ENCODE measurements at places on chromosomes 1 and 21.

DNA sequence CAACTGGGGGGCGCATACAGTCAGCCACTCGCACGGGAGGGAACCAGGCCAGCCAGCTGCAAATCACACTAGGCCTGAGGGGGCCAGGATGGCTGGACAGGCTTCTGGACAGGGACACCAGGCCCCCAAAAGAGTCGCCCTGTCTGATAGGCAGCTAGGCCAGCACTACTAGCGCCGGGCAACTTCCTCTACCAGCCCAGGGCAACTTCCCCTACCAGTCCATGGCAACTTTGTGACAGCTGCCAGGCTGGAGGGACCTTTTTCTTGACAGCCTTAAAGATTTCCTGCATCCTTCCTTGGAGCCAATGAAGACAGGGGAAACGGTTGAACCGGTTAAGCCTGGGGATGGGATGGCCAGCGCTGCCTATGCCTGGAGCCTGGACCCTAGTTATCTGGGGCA is 5.1 kb downstream of the IFFO2 start:
- DNase-seq = no peak

GRCh38 chr1:163866564-163866963 is 544.8 kb downstream of the NUF2 start:
- DNase-seq = no peak

- no peak for DNase-seq
These were observed 89.2 kb upstream of the POU3F1 start for GRCh38 chr1:38135625-38136414.

GRCh38 chr1:161251579-161251978 is 7.0 kb upstream of the PCP4L1 start:
- no peak for DNase-seq

DNA sequence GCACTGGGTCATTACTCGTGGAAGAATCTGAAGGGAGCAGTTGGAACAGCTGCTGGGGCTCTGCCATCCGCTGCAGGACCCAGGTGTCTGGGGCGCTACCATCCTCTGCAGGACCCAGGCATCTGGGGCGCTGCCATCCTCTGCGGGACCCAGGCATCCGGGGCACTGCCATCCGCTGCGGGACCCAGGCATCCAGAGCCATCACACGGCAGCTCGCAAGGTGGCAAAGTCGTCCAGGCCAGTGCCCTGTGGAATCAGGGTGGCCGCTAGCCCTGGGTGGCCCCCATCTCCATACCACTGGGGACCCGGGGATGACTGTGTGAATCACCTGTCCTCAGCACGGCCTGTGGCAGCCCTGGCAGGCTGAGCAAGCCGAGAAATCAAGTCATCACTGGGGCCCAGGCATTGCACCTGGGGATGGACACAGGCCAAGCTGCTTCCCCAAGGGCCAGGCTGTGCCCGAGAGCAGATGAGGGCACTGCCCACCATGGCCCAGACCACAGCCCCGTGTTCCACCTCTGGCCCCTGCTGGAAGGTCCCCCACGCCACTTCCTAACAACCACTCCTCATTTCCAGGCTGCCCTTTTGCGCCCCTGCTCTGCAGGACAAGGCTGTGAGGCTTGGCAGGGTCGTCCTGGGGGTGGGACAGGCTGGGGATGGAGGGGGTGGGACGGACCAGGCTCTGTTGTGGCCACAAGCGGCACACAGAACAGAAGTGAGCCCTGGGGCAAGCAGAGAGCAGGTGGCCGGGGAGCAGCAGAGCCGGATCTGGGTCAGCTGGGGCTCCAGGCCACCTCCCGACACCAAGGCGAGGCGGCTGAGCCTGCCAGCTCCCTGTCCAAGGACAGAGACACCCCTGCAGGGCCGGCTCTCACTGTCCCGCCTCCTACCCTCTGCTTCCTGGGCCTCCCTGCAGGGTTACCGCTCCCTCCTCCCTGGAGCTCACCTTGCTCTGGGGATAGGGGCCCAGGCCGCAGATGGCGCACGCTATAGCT is 12.7 kb downstream of the GABRD start:
- DNase-seq = no peak

DNA sequence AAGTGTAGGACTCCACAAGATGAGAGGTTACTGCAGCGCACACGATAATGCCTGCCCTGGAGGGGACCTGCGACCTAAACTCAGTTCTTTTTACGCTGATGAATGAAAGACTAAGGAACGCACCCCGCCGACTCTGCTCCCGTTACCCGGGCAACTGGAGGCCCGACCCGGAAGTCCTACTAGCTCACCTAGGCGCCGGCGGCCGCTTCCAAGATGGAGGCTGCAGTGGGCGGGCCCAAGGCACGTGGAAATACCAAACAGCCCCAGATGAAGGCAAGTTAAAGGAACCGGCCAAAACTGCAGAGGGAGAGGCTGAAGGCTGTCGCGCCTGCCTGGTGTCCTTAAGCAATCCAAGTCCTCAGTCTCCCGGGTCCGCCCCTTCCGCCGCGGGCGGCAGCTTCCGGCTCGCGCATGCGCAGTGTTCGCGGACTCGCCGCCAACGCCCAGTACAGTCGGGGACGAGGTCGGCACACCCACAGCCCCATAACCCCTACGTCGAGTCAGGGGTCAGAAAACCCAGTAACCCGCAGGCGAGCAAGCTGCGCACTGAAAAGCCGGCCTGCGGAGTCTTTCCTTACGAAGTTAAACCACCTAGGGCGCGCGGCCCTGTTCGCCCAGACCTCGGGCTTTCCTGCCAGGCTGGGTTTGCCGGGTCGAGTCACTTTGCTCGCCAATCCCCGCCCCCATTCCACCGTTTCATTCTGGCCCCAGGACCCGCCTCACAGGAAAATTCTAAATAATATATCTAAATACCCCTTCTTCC is at the start of gene SETD4:
SETD4 (minus strand) TSS at position 368 of the 763 bp plus-strand sequence. CDS start 1,638 bp downstream, outside the sequence.
- DNase-seq = peak; percentile 88

- DNase-seq = no peak
These were observed 30.1 kb upstream of the GPR137B start for GRCh38 chr1:236112332-236112627.

- DNase-seq = no peak
These were observed 93.1 kb downstream of the EPS15 start for GRCh38 chr1:51425955-51426354.

GRCh38 chr1:97337250-97338030 is 583.4 kb downstream of the DPYD start:
- no peak for DNase-seq

GRCh38 chr21:39690454-39690853 is 54.5 kb upstream of the IGSF5 start:
- DNase-seq = no peak

- DNase-seq = no peak
These were observed 411.8 kb upstream of the PTBP2 start for GRCh38 chr1:96309783-96310182.

GRCh38 chr1:198699167-198700015 is 60.6 kb downstream of the PTPRC start:
- peak; percentile 67 for DNase-seq

DNA sequence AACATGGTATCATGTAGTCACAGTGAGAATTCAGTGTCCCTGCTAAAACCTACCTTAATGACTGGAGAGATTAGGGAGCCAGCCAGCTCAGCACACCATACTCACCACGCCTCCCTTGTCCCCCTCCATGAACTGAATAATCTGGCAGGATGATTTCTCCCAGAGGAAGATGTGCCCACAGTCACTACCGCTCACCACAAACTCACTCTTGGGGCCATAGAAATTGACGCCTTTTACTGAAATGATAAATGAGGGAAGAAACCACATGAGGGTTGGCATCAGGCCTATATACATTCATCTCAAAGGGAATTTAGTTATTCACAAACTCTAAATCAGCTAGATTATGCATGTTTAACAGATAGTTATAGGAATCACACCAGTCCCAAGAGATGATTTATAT is 17.4 kb downstream of the PEA15 start:
- no peak for DNase-seq

DNA sequence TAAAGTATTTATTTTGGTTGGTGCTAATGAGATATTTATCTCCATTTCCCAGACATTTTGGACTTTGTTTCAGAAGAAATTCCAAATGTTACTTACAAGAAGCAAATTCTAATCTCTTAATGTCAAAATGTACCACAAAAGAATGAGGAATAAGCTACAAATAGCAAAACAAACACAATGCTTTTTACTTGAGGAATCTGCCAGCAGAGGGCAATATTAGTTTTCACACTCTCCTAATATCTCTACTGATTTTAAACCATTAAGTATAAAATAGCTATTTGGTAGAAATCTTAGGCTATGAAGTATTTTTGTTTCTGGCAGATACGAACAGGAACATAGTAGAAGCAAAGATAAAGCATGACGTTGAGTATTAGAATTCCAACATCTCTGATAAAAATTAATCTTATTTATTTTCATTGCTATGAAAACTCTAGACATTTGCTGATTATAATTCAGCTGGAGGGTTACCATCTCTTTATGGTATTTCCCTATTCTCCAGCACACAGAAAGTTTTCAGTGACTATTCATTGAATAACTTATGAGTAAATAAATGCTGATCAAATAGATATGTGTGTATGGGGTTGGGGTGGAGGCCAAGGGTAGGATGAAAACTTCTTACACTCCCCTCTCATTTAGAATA is 13.4 kb upstream of the HMCN1 start:
- DNase-seq = no peak

GRCh38 chr1:244062156-244062725 is 11.2 kb downstream of the ZBTB18 start:
- no peak for DNase-seq

DNA sequence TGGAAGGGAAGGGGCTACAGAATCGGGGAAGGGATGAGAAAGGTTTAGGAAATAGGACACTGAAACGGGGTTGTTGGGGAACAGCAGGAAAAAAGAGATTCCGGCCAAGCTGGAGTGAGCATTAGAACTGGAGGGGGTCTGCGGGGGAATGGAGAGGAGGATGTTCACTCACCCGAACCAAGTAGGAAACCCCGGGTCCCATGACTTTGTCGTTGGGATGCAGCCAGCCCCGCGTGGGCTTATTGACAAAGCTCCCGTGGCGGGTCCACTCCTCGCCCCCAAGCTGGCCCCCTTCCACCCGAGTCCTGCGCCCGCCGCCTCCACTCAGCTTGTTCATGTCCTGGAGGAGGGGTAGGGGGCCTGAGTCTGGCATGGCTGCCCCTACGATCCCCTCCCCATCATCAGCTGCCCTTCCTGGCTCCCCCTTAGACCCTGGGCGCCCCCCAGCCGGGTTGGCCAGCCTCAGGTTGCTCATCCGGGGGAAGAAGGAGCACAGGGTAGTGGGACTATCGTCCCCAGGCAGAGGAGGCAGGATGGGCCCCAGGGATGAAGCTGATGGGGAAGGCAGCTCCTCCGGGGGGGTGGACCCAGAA is 591 bp downstream of the SHC1 start:
- no peak for DNase-seq

- no peak for DNase-seq
These were observed 411.0 kb downstream of the CAMTA1 start for GRCh38 chr1:7196036-7196911.

- DNase-seq = no peak
These were observed 194.0 kb downstream of the NRIP1 start for GRCh38 chr21:14870853-14871149.

DNA sequence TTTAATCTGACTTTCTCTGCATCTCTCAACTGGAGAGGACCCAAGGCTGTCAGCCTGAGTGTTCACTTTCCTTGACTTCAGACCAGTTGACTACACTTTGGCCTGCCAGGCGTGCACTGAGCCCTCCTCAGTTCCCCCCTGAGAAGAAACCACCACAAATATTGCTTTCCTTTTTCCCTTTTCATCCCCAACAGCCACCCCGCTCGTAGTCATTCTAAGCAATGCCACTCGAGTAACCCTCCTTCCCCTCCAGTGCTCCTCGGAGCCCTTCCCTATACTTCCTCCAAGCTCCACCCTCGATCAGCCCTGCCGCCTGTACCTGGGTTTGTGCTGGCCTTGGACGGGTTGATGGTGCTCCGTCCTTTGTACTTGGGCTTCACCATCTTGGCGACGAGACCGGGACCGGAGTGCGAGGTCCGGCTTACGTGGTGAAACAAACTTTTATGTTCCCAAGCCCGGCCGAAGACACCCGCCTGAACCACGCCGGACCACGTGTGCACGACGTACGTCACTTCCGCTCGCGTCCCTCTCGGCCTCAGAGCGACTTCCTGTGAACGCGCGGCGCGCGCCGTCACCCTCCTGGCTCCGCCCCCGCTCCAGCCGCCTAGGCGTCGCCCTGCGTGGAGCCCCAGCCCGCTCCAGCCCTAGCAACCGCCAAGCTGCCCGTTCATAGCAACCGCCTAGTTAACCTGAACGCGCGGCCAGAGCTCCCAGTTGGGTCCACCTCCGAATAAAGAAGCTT is at the start of gene GNL2:
GNL2 (minus strand) TSS at position 498 of the 742 bp plus-strand sequence; CDS start at position 383, 115 bp downstream.
- peak; percentile 93 for DNase-seq

DNA sequence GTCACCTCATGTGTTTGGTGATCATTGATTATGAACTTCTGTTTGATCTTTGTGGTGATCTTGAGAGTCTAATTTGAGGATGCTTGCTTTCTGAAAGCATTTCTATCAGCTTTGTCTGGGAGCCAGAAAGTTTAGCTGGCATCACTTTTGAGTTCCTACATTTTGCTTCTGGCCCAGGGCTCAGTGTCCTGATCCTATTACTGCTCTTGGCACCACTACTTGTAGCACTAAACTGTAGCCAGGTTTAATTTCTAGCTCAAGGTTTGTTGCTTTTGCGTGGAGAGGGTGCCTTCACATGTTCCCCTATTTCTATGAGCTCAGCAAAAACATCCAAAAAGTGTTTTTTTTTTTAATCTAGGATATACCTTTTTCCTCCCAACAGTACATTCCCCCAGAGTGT is 9.3 kb downstream of the TTC3 start:
- DNase-seq = no peak

- DNase-seq = no peak
These were observed 155.2 kb downstream of the DISP1 start for GRCh38 chr1:222970040-222970439.

DNA sequence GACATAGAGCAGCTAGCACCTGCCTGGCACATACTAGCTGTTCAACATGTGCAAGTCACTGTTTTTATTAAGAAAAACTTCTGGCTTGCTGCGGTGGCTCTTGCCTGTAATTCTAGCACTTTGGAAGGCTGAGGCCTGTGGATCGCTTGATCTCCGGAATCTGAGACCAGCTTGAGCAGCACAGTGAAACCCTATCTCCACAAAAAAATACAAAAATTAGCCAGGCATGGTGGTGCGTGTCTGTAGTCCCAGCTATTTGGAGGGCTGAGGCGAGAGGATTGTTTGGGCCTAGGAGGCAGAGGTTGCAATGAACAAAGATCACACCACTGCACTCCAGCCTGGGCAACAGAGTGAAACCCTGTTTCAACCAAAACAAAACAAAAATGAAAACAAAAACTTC is 27.7 kb upstream of the C8B start:
- no peak for DNase-seq

- DNase-seq = no peak
These were observed 20.5 kb upstream of the NRDC start for GRCh38 chr1:51899022-51899421.

GRCh38 chr1:177873238-177873637 is 96.6 kb downstream of the SEC16B start:
- no peak for DNase-seq
